ENCODE measurements at places on chromosomes 7 and 10. TPM values are rescaled to one million over a fixed set of nuclear protein-coding genes. Genes with fewer than 3 reads are reported as not detected.

The LRGUK gene
- 0.07 TPM for polyA plus RNA-seq

The OR2A1 gene
- not detected for polyA plus RNA-seq

The DPCD gene
- polyA plus RNA-seq = 20.3 TPM

The HTR5A gene
- polyA plus RNA-seq = not detected

The GPR22 gene
- not detected for polyA plus RNA-seq

The ASZ1 gene
- not detected for polyA plus RNA-seq

The PHKG1 gene
- 0.45 TPM for polyA plus RNA-seq

The FFAR4 gene
- polyA plus RNA-seq = not detected

The CPA4 gene
- polyA plus RNA-seq = not detected

The FOXL3 gene
- polyA plus RNA-seq = not detected

The DENND2A gene
- polyA plus RNA-seq = not detected

The PAOX gene
- 5.1 TPM for polyA plus RNA-seq

The SPAM1 gene
- polyA plus RNA-seq = not detected

The CFAP43 gene
- 0.04 TPM for polyA plus RNA-seq

The OR9A2 gene
- not detected for polyA plus RNA-seq

The HEPACAM2 gene
- 4.7 TPM for polyA plus RNA-seq

The SEMA3D gene
- not detected for polyA plus RNA-seq

The HABP2 gene
- 0.05 TPM for polyA plus RNA-seq

The NEUROD6 gene
- not detected for polyA plus RNA-seq

The LRRN3 gene
- polyA plus RNA-seq = 0.05 TPM

The PKD1L1 gene
- not detected for polyA plus RNA-seq

The RBP4 gene
- polyA plus RNA-seq = not detected

The ZCWPW1 gene
- 0.61 TPM for polyA plus RNA-seq

The SSC4D gene
- polyA plus RNA-seq = 0.67 TPM

The BAIAP2L1 gene
- 15.0 TPM for polyA plus RNA-seq

The FOXI2 gene
- polyA plus RNA-seq = not detected

The SFRP4 gene
- polyA plus RNA-seq = 0.05 TPM

The PRXL2A gene
- polyA plus RNA-seq = 0.78 TPM

The TRPV5 gene
- not detected for polyA plus RNA-seq

The LUC7L2 gene
- polyA plus RNA-seq = 117 TPM

The COBL gene
- 0.01 TPM for polyA plus RNA-seq

The SYT15 gene
- 0.36 TPM for polyA plus RNA-seq

The GRM3 gene
- polyA plus RNA-seq = 0.03 TPM

The ENTPD1 gene
- 0.35 TPM for polyA plus RNA-seq

The FAM241B gene
- 9.5 TPM for polyA plus RNA-seq

The CALCR gene
- polyA plus RNA-seq = 0.11 TPM

The NODAL gene
- polyA plus RNA-seq = not detected

The STEAP1B gene
- 30.6 TPM for polyA plus RNA-seq

The LIPJ gene
- polyA plus RNA-seq = not detected

The ADCY1 gene
- polyA plus RNA-seq = 0.01 TPM

The ASAH2 gene
- polyA plus RNA-seq = 11.0 TPM

The TFEC gene
- polyA plus RNA-seq = not detected

The PNLIP gene
- polyA plus RNA-seq = not detected

The EGR2 gene
- 0.15 TPM for polyA plus RNA-seq

The UPK3B gene
- not detected for polyA plus RNA-seq

The OPN1SW gene
- not detected for polyA plus RNA-seq

The MPP7 gene
- polyA plus RNA-seq = 0.39 TPM

The GRB10 gene
- 39.0 TPM for polyA plus RNA-seq

The ELOVL3 gene
- polyA plus RNA-seq = 0.86 TPM

The AOC1 gene
- polyA plus RNA-seq = not detected

The BAMBI gene
- 13.2 TPM for polyA plus RNA-seq

The SLC13A4 gene
- polyA plus RNA-seq = 0.66 TPM

The NEURL1 gene
- polyA plus RNA-seq = 0.04 TPM

The PAX4 gene
- not detected for polyA plus RNA-seq

The UNCX gene
- polyA plus RNA-seq = not detected

The RPEL1 gene
- polyA plus RNA-seq = not detected

All from K562 (cell line).